ENCODE measurements at places on chromosomes 11 and 22.

- DNase-seq, result no peak
These were observed 3.1 kb upstream of the TNNT3 start for GRCh38 chr11:1916132-1916985.

- DNase-seq, result no peak
These were observed 115.3 kb upstream of the SLC5A12 start for GRCh38 chr11:26837154-26837553.

- no peak for DNase-seq
These were observed 111.7 kb downstream of the MORC2 start for GRCh38 chr22:30856741-30857502.

- no peak for DNase-seq
These were observed 93.9 kb downstream of the DSCAML1 start for GRCh38 chr11:117702946-117703598.

DNA sequence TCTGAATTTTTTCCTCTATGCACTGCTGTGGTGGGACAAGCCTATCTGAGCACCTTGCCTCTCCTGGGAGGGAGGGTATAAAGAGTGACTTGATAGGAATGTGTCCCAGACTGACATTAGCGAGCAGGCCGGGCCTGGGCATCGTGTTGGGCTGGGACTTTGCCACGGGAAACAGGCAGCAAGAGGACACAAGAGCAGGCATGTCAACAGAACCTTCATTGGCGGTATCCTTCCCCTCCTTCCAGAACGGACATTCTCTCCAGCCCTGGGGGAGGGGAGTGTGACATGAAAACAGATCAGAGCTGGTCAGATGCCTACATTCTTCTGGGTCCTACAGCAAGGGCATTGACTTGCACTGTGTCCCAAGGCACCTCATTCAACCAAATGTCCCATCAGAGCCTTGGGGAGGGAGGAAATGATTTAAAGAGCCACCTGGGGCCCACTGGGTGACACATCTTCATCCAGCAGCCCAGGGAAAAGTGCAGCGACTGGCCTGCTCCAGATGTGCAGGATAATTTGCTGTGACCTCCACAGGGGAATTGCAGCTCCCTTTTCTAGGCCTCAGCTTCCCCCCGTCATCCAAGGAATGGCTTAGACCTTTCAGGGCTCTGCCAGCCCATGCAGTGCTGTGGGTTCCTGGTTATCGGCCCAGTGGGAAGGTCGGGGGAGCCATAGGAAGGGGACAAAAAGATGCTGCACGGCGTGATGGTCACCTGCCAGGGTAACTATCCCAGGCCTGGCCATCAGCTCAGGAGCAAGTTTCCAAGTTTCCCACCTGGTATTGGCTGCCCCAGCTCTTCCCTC is 21.8 kb upstream of the UVRAG start:
- DNase-seq, result no peak

GRCh38 chr22:44918166-44918924 is 91.5 kb downstream of the PHF21B start:
- DNase-seq, result no peak

- DNase-seq, result no peak
These were observed 293.8 kb downstream of the NXPE2 start for GRCh38 chr11:114972105-114972504.

- no peak for DNase-seq
These were observed 3.1 kb downstream of the BIK start for GRCh38 chr22:43113526-43114251.

DNA sequence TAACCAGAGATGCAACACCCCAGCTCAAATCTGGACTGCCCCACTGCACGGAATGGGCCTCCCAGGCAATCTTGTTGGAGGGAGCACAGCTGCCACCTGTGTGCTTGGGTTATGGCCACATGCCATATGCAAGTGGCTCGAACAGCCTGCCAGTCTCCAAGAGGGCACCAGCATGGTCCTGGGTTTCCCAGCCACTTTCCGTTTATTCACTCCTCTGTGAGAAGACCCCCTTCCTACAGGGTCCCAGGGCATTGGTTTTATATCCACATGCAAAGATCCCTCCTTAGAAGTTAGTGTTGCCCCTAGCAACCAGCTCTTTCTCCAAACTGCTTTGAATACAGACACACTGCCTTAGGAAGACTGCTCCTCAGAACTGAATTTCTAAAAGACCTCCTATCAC is 487.8 kb downstream of the BUD13 start:
- DNase-seq, result no peak

DNA sequence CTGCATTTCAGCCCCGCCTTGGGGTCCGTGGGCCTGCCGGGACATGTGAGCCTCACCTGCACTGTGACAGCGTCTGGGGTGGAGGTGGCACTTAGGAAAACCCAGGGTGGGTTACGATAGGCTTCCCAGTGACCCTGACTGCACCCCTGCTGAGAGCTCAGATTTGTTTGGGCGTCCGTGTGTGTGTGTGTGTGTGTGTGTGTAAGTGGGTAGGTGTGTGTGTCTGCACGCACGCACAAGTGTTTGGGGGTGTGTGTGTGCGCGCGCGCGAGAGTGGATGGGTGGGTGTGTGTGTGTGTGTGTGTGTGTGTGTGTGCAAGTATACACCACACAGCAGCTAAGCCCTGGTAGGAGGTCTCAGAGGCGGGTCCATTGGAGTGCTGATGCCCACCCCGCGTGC is 12.1 kb upstream of the ARHGAP8 start:
- DNase-seq, result no peak

DNA sequence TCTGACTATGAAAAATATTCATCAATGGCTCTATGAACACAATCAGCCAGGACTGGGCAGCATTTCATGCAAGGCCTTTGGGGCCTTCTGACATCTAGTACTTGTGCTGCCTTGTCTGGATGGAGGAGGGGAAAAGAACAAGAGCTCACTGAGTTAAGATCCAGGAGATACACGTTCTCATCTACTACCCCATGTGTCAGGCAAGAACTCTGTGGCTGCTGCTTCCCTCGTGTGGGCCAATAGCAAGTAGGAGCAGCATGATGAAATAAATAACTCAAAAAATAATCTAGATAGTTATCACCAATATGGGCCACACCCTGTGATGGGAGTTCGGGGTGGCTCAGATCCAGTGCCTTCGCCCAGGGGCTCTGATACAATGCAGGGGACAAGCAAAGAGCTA is 7.3 kb downstream of the KCNE3 start:
- DNase-seq, result no peak

DNA sequence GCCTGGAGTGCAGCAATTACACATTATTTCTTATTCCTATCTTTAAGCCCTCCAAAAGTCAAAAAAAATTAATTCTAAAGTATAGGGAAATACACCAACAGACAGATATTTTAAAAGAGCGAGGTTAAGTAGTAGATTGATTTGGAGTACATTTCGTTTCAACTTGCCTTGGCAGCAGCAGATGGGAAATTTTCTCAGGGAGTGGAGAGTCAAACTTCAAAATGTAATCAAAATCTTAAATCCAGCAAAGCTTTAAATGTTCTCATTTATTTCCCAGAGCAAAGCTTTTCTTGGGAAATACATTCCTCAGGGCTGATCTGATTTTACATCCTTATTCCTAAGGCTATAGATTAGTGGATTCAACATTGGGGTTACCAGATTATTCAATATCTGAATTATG is 21.9 kb upstream of the VWA5A start:
- no peak for DNase-seq

- no peak for DNase-seq
These were observed 29.4 kb downstream of the DAGLA start for GRCh38 chr11:61709572-61709971.

GRCh38 chr11:1167256-1167655 is 9.5 kb downstream of the MUC5AC start:
- DNase-seq, result no peak

GRCh38 chr11:118915396-118915795 is 10.3 kb downstream of the BCL9L start:
- DNase-seq, result no peak

DNA sequence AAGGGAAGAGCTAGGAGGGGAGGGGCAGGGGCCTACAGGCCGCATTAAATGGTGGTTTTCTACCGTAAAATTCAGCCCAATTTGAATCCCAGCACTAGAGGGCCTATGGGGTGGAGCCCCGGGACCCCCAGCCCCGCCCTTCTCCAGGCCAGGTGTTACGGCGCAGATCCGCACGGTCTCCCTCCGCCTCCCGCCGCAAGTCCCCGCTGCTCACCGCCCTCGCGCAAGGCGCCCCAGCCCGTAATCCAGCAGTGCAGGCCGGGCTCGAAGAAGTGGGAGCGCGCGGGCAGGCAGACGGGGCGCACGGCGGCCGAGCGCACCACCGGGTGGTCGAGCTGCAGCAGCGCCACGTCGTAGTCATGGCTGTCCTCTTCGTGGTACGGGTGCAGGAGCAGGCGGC is 17.3 kb downstream of the KCTD17 start:
- no peak for DNase-seq

- DNase-seq, result no peak
These were observed 242.0 kb downstream of the METTL15 start for GRCh38 chr11:28350216-28350615.

- no peak for DNase-seq
These were observed 7.3 kb downstream of the SLC15A3 start for GRCh38 chr11:60944490-60945294.

GRCh38 chr11:35144806-35145205 is 5.8 kb downstream of the CD44 start:
- no peak for DNase-seq

DNA sequence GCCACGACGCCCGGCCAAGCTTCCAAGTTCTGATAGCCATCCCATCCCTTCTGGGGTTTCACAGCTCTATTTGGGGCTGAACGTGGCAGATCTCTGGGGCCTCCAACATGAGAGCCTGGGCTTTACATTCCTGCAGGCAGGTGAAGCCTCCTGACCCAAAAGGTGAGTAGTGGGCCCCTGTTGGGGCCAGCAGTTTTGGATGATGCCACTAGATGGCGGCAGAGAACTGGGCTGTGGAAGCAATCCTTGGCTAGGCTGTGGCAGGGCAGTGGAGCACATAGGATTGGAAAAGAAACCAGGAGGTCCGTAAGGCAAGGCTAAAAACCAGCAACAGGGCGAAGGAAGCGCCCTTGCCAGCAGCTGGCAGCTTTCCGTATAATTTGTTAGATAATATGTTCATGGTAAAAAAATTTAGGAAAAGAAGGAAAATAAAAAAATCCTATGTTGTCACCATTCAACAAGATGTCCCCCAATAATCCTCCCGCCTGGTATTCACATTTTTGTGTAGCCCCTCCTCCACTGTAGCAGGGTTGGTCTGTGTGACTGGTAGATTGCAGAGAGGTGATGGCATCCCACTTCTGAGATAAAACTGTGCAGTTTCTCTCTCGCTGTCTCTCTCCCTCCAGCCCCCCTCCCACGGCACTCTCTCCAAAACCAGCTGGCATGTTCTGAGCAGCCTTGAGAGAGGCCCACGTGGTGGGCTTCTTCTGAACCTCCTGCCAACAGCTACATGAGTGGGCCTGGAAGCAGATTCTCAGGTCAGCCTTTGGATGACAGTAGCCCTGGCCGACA is 43.6 kb upstream of the OR4B1 start:
- peak; percentile 21 for DNase-seq

Measured in activated naive CD4-positive, alpha-beta T cell (primary cell).